ENCODE measurements at places on chromosomes 4 and X. TPM values are rescaled to one million over a fixed set of nuclear protein-coding genes. Genes with fewer than 3 reads are reported as not detected.

The MSX1 gene
- total RNA-seq, result 0.22 TPM

The RBM46 gene
- total RNA-seq, result 7.9 TPM

The LGI2 gene
- 20.5 TPM for total RNA-seq

The GCNA gene
- 2.5 TPM for total RNA-seq

The TSPAN7 gene
- total RNA-seq, result 54.0 TPM

The HSFX3 gene
- total RNA-seq, result not detected

DNA sequence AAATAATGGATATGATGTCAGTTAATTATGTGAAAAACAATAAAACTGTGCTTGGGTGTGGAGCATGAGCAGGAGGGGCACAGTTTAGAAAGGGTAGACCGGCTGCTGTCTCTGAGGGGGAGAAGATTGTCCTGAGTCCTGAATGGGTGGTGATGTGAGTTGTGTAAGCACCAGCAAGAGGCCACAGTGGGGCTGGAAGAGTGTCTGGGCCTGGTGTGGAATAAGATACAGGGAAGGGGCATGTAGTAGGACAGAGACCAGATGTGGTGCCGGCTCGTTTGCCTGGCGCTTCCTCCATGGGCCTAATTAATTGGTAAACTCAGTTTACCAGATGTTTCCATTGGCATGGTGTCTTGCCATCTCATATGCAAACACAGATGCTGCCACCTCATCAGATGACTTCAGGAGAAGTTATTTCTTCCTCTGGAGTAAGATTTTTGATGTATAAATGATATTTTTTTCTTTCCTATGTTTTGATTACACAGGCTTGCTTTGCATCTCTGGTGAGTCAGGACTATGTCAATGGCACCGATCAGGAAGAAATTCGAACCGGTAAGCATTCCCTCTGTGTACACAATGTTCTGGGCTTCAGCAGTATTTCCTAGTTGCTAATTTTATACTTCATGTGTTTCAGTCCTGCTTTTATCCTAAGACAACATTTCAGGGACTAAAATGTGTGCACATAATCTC is 5.1 kb downstream of the MED28 start:
- no peaks in the 10 kb centered on the region for H3K27me3 ChIP-seq
- no peaks in the 10 kb centered on the region for H3K36me3 ChIP-seq
- DNase-seq, result no peak
- no peak overlapping the region for H3K4me3 ChIP-seq

- no peak overlapping the region for H3K27ac ChIP-seq
- DNase-seq, result no peak
- no peaks in the 10 kb centered on the region for H3K4me1 ChIP-seq
- no peaks in the 10 kb centered on the region for H3K36me3 ChIP-seq
- no peaks in the 10 kb centered on the region for H3K27me3 ChIP-seq
Observed at GRCh38 chrX:46662188-46662958, 88.8 kb downstream of the CHST7 start.

DNA sequence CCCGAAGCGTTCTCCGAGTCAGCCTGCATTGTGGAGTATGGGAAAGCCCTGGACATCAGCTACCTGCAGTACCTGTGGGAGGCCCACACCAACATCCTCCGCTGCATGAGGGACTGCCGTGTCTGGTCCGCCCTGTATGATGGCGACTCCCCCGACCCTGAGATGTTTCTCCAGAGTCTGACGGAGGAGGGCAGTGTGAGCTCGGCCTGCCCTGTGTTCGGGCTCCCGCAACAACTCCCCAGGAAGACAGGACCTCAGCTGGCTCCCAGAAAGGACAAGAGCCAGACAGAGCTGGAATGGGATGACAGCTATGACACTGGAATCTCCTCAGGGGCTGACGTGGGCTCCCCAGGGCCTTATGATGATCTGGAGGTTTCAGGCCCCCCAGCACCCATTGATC is 111.3 kb downstream of the GATB start:
- H3K4me3 ChIP-seq, result no peak overlapping the region
- no peak overlapping the region for H3K27ac ChIP-seq
- H3K36me3 ChIP-seq, result no peaks in the 10 kb centered on the region
- peaks cover 2% of the 10 kb centered on the region for H3K27me3 ChIP-seq
- peaks cover 9% of the 10 kb centered on the region for H3K4me1 ChIP-seq

DNA sequence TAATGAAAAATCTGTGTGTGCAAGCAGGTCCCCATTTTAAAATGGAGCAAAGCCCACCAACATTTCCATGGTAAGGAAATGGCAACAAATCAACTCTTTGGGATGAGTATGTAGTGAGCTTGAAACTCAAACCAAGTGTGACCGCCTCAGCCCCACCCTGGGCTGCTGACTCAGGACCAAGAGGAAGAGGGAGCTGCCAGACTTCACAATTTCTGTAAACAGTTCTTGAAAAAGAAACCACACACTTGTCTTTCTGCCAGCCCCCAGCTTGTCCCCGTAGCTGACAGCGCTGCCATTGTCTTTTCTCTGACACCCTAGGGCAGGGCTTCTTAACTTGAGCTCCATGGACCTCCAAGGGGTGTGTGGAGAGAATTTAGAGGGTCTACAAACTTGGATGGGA is 10.3 kb downstream of the RTL5 start:
- no peaks in the 10 kb centered on the region for H3K36me3 ChIP-seq
- H3K4me3 ChIP-seq, result no peak overlapping the region
- peaks cover 7% of the 10 kb centered on the region for H3K4me1 ChIP-seq
- no peak for DNase-seq
- H3K27me3 ChIP-seq, result peaks cover 2% of the 10 kb centered on the region

DNA sequence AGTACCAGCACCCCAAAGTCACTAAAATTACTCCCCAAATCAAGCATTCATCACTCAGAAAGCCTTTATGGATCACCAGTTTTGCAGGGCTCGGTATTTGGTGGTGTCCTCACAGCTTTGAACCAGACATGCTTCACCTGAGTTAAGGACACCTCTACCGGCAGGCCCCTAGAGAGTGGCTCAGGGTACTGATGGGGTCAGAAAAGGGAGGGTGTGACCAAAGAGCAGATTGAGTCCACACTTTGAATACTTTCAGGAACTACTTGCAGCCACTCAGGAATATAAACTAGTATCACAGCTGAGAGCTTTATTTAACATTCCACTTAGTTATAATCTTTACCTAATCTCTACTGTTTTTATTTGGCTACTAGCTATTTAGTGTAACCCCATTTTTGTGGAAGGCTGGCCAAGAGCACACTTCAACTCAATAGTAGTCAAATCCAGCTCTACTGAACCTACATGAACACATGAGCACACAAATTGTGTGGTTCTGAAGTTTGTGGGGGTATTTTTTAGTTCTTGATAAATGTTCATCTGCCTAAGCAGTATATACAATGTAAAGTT is 109.6 kb upstream of the SPRY1 start:
- H3K27me3 ChIP-seq, result no peaks in the 10 kb centered on the region
- no peak for DNase-seq
- H3K27ac ChIP-seq, result no peak overlapping the region
- no peaks in the 10 kb centered on the region for H3K4me1 ChIP-seq

DNA sequence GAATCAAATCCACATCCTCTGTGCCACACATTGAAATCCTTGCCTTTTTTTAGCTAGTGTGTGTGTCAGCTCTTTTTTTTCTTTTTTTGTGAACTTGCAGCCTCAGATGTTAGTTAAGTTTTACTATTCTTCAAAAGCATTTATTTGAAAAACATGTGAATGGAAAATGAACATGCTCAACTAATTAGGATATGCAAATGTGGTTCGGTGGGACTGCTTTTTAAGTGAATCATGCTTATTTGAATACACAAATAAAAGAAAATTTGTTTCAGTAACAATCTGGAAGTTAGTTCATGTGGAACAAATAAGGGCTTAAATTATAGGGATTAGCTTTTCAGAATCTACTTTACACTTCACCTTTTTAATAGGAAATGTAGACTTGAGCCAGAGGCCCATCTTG is 751.5 kb upstream of the FAM241A start:
- DNase-seq, result no peak
- no peaks in the 10 kb centered on the region for H3K36me3 ChIP-seq
- H3K4me1 ChIP-seq, result peaks cover 1% of the 10 kb centered on the region
- H3K27me3 ChIP-seq, result no peaks in the 10 kb centered on the region
- no peak overlapping the region for H3K27ac ChIP-seq
- no peak overlapping the region for H3K4me3 ChIP-seq

GRCh38 chrX:130120321-130120731 is 10.0 kb upstream of the ELF4 start:
- peaks cover 2% of the 10 kb centered on the region for H3K4me1 ChIP-seq
- DNase-seq, result no peak
- H3K4me3 ChIP-seq, result peak overlapping the region; percentile 76
- H3K27me3 ChIP-seq, result peaks cover 2% of the 10 kb centered on the region

DNA sequence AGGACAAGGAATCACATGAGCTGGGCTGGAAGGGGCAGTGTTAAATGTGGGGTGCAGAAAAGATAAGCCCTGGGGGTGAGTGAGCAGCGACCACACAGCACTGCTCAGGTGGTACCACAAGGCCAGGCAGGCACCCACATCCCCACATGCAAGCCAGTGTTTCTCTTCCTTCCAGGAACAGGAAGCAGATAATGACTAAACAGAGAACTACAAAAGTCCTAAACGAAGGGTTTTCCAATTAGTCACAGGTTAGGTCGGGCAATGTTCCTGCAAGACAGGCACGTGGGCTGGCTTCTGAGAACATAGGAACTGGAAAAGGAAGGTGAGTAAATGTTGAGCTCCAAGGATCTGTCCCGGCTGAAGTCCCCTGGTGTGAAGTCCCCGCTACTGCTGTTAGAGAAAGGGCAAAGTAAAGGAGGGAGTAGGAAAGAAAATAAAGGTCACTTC is 19.5 kb downstream of the RELL1 start:
- no peaks in the 10 kb centered on the region for H3K36me3 ChIP-seq
- peak overlapping the region; percentile 45 for H3K27ac ChIP-seq
- H3K27me3 ChIP-seq, result peaks cover 2% of the 10 kb centered on the region
- no peak for DNase-seq
- H3K4me1 ChIP-seq, result peaks cover 33% of the 10 kb centered on the region

DNA sequence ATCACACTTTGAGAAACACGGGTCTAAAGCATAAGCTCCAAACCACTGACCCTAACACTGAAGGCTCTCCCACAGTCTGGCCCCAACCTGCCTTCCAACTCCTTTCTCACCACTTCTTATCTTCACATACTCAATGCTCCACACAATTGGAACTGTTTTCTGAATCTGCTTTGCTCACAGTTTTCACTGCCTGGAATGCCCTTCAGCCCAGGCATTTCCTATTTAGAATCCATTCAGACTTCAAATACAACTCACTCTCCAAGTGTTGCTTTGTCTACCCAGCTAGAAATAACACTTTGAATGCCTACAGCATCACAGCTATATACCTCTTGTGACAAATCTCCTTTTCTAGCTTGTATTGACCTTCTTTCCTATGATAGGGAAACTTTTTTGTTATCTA is 10.2 kb downstream of the OTUD4 start:
- no peaks in the 10 kb centered on the region for H3K27me3 ChIP-seq
- no peak overlapping the region for H3K4me3 ChIP-seq
- no peaks in the 10 kb centered on the region for H3K4me1 ChIP-seq
- H3K27ac ChIP-seq, result no peak overlapping the region
- DNase-seq, result no peak
- H3K36me3 ChIP-seq, result no peaks in the 10 kb centered on the region

- no peak for DNase-seq
- H3K4me3 ChIP-seq, result no peak overlapping the region
- no peak overlapping the region for H3K27ac ChIP-seq
- no peaks in the 10 kb centered on the region for H3K27me3 ChIP-seq
- no peaks in the 10 kb centered on the region for H3K4me1 ChIP-seq
Observed at GRCh38 chr4:78552389-78553042, 946 bp downstream of the ANXA3 start.

- H3K27ac ChIP-seq, result no peak overlapping the region
- H3K27me3 ChIP-seq, result no peaks in the 10 kb centered on the region
- no peak overlapping the region for H3K4me3 ChIP-seq
- DNase-seq, result no peak
Observed at GRCh38 chrX:132435222-132435621, 53.6 kb downstream of the MBNL3 start.

DNA sequence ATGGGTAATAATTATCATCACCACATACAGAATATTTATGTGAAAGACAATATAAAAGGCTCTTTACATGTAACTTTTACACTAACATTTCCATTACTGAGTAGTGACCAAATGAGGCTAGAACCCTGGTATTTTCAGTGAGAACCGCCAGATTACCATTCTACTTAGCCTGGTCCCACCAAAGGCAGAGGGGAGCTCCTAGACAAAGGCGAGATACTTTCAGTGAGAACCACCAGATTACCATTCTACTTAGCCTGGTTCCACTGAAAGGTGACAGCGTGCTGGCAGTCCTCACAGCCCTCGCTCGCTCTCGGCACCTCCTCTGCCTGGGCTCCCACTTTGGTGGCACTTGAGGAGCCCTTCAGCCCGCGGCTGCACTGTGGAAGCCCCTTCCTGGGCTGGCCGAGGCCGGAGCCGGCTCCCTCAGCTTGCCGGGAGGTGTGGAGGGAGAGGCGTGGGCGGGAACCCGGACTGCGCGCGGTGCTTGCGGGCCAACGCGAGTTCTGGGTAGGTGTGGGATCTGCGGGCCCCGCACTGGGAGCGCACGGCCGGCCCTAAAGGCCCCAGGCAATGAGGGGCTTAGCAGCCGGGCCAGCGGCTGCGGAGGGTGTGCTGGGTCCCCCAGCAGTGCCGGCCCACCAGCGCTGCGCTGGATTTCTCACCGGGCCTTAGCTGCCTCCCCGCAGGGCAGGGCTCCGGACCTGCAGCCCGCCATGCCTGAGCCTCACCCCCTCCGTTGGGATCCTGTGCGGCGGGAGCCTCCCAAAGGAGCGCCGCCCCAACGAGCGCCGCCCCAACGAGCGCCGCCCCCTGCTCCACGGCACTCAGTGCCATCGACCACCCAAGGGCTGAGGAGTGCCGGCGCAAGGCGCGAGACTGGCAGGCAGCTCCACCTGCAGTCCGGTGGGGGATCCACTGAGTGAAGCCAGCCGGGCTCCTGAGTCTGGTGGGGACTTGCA is 1276.1 kb downstream of the PCDH7 start:
- H3K4me3 ChIP-seq, result peak overlapping the region; percentile 86
- peaks cover 2% of the 10 kb centered on the region for H3K4me1 ChIP-seq
- peak; percentile 81 for DNase-seq
- H3K36me3 ChIP-seq, result no peaks in the 10 kb centered on the region

- no peak for DNase-seq
- H3K27ac ChIP-seq, result no peak overlapping the region
- no peaks in the 10 kb centered on the region for H3K4me1 ChIP-seq
- H3K27me3 ChIP-seq, result peaks cover 2% of the 10 kb centered on the region
- H3K4me3 ChIP-seq, result no peak overlapping the region
Observed at GRCh38 chr4:173159791-173160190, 8.8 kb upstream of the GALNT7 start.

DNA sequence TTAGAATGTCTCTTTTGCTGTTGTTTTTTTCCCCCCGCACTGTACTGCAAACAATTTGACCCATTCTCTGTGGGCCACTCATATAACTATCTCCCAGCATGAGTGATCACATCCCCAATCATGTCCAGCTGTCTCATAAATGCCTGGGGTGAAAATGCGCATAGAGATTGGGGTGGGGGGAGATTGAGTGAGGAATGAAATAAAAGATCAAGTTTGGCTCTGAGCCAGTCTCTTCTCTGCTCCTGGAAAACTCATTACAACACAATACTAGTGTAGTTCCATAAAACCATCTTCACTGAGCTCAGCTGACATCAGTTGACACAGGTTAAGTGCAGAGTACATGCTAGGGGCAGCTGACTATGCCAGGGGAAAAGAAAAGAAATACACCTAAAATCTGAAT is 96.9 kb downstream of the EGF start:
- no peaks in the 10 kb centered on the region for H3K27me3 ChIP-seq
- DNase-seq, result no peak
- no peak overlapping the region for H3K4me3 ChIP-seq
- H3K27ac ChIP-seq, result no peak overlapping the region
